BJ (cell line): ENCODE measurements at places on chromosomes 7 and 10.
A peak's percentile ranks its signal among the peaks of the same experiment; 100 is the strongest.

DNA sequence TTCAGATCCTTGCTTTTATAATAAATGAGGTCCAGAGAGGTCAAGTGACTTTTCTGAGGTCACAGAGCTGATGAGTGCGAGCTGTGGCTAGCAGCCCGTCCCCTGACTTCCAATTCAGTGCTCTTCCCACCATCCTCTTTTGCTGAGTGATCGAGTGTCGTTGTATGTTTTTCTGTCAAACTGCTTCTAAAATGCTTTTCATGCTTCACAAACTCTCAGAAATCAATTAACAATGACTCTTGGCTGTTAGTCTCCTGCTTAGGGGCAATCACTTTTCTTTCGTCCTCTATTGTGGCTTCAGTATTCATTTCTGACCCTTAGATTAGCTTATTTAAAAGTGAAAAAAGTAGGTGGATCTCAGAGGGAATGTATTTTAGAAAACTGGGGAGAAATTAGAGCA is 423.7 kb downstream of the DPP6 start:
- no peak for DNase-seq

DNA sequence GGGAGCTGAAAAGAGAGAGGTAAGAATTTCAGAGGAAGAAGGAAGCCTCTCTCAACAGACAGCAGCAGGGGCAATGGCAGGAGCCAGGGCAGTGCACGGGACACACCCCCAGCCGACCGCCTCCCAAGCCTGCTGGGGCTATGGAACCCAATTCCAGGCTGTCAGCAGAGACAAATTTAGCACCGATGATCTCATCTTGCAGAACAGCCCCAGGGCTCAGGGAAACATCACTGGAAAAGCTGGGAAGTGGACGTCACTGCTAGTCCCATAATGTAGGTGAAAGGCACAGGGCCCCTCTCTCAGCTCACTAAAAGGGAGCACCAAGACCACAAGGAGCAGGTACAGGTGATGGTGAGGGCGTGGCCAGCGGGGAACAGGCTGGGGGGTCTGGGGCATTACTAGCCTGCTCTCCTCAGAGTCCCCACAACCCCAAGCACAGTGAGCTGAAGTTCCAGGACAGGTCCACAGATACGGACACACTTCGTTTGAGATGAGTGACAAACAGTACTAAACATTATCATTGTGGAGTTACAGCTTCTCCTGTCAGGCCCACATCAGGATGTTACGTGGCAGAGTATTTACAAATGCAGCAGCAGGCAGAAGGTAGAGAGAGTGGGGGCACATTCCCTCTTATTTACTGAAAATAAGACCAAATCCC is 103.7 kb downstream of the PLXNA4 start:
- DNase-seq = peak; percentile 18

- no peak for DNase-seq
Observed at GRCh38 chr7:148763622-148764021, 64.9 kb downstream of the CUL1 start.

- DNase-seq = no peak
Observed at GRCh38 chr10:88428976-88429375, 154.1 kb downstream of the RNLS start.

DNA sequence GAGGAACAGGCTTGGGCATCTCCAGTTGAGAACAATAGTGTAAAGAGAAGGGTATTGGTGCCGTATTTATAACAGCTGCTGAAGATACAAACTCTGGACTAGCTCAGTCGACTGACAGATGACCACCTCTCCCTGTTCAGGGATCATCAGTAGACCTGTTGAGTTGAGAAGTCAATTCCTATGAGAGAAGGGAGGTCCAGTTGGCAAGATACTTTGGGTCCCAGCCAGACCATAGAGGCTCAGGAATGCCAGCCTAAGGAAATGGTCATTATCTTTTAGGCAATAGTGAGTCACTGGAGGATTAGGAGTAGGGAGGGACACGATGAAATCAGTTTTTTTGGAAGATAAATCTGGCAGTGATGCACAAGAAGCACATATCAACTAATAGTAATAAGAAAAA is 202.9 kb downstream of the TRIL start:
- no peak for DNase-seq
